ENCODE measurements at places on chromosomes 2 and 18.

GRCh38 chr2:102758439-102758838 is 3.4 kb upstream of the TMEM182 start:
- DNase-seq = no peak

DNA sequence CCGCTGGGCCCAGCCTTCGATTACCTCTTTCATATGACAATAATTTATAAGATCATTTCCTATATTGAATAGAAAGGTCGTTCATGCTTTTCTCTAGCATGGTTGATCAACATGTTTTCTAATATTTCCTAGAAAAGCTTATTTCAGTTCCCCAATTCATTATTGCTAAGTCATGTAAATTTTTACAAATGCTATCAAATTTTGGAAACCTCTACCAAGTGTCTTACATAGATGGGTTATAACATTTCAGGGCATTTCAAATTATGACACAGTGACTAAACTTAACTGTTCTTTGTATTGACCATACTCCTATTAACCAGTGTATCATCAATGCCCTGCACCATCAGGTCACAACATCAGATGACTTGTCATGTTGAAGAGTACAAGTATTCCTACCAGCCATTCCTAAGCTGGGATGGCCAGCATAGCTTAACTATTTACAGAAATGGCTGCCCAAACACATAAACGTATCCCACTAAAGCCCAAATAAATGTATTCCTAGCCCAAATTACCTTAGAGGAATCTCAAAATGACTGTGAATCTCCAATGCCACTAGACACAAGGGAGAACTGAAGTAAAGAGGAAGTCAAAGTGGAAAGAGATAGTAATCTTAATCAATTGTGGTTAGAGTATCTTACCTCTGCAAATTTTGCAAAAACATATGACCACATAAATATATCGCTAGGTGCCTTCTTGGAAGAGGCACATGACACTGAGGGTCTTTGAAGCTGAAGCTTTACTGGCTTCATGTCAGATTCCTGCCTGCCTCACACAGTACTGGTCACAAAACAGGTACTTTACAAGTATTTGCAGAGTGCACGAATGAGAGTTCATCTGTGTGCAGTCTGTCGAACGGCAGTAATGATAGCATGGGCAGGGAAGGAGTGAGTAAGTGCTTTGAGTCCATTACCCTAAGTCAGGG is 87.3 kb upstream of the TLK1 start:
- no peak for DNase-seq

DNA sequence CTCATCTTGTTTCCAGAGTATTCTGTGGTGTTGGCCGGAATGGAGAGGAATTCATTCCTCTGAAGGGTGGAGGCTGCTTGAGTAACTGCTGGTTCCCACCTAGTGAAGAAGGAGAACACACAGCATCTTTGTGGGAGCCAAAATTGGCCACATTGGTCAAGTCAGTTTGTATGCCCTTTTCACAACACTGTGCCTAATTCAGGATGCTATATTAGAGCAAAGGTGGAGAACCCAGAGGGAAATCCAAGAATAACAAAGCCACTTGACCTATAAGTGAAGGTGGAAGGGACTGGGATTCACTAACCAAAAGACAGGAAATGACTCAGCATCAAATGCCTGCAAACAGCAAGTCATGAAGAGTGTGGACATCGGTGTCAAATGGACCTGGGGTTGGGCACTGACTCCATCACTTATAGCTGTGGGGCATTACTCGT is 27.3 kb upstream of the MLPH start:
- no peak for DNase-seq

DNA sequence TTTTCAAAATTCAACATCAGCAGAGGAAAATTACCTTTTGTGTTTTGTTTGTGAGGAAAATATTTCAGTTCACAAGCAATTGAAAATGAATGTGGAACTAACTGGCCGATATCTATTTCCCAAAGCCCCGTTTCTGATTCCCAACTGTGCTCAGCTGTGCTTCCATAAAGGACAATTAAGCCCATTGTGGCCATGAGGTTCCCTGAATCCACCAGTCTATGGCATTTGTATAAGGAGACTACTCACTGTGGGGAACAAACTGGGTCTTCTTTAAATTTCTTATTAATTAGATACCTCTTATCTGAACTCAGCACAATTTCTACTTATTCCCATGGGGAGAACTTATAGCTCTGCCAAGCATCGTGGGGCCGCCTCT is 31.4 kb upstream of the AGAP1 start:
- no peak for DNase-seq

- no peak for DNase-seq
Observed at GRCh38 chr18:2351126-2351850, 220.0 kb downstream of the METTL4 start.

GRCh38 chr2:235011607-235011928 is 59.8 kb downstream of the SH3BP4 start:
- no peak for DNase-seq

GRCh38 chr2:151085181-151085611 is 176.5 kb downstream of the RBM43 start:
- DNase-seq = no peak

GRCh38 chr2:195602687-195603086 is 54.3 kb upstream of the SLC39A10 start:
- no peak for DNase-seq

- no peak for DNase-seq
Observed at GRCh38 chr18:11989966-11990380, 8.7 kb downstream of the IMPA2 start.

DNA sequence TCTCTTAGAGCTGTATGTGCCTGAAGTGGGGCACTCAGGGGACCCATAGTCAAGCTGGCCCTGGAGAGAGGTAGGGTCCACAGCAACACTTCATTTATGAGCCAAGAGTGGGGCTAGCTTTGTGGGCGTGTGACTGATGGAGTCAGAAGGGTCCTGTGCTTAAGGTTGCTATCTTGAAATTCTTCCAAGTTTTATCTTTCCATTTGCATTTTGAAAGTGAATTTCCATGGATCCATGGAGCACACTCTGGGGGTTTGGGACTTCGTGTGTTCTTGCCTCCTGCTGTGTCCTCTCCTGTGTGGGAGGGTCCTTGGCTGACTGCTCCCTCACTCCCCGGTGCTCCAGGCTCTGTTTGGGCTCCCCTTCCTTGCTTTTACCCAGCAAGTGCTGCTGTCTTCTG is 50.8 kb downstream of the FHOD3 start:
- DNase-seq = no peak

GRCh38 chr18:34859496-34859895 is 149.4 kb downstream of the DTNA start:
- DNase-seq = no peak

DNA sequence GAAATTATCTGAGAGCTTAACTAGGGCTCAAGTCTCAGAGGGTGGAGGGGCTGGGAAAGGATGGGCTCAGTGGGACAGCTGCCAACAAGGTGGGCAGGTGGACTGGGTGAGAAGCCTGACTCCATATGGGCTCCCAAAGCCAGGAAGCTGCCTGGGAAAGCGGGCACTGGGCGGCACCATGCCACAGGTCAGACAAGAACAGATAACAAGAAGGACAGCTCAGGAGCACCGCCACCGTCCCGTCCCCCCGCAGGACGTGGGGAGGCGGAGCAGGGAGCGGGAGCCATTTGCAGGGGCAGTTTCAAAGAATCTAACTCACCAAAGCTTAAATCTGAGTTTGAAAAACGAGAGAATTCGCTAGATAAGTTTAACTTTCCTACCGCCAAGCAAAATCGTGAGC is 45.6 kb downstream of the NETO1 start:
- DNase-seq = no peak

GRCh38 chr18:38494065-38494464 is 928.5 kb upstream of the CELF4 start:
- no peak for DNase-seq

DNA sequence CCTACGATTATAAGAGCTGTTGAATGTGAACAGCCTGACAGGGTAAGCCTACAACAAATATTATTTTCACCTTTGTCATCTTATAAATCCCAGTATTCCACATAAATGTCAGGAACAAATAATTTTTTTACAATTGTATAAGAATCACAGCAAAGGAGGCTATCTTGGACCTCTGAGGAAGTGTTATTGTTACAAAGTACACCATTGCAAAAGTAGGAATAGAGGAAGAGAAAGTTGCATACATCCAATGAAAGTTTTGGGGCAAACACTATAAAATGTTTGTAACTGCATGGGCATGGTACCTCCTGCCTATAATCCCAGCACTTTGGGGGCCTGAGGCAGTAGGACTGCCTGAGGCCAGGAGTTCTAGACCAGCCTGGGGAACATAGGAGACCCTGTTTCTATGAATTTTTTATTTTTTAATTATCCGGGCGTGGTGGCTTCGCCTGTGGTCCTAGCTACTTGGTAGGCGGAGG is 715 bp upstream of the MEMO1 start:
- DNase-seq = no peak

- DNase-seq = no peak
Observed at GRCh38 chr2:55025627-55026026, 24.6 kb downstream of the RTN4 start.

Data from DMS153 (cell line).